ENCODE measurements at places on chromosomes 5 and 9.

DNA sequence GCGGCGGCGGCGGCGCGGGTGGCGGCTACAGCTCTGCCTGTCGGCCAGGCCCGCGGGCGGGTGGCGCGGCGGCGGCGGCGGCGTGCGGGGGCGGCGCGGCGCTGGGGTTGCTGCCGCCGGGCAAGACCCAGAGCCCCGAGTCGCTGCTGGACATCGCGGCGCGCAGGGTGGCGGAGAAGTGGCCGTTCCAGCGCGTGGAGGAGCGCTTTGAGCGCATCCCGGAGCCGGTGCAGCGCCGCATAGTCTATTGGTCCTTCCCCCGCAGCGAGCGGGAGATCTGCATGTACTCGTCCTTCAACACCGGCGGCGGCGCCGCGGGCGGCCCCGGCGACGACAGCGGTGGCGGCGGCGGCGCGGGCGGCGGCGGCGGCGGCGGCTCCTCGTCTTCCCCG is 296 bp downstream of the ZSWIM6 start:
- DNase-seq, result no peak

DNA sequence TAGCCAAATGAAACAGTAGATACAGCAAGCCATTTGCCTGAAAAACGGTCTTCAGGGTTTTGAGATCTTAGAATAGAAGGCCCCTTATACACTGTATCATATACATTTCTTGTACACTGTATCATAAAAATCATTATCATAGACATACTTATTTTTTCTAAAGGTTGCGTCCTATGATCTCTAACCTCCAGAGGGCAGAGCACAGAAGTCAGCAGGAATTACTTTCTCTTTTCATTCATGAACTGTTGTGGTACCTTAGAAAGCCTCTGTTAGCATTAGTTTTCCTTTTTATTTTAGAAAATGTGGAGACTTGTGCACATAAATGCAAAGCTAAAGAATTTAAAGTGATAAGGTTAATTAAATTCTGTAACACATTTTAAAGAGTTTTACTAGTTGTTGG is 115.4 kb downstream of the OXCT1 start:
- no peak for DNase-seq

DNA sequence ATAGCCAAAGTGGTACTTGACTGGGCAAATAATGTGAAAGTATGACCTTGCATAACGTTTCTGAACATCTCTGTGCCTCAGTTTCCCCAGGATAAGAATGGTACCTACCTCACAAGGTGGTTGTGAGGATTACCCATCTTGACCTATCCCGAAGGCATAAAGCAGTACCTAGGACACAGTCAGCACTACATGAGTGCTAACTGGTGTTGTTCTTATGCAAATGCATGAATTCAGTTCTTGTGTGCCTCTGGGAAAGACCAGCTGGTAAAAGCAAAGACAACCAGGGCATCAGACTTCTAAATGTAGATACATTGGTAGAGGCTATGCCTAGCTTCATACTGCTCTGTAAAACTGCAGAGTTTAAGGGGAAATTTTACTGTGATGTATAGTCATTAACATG is 21.8 kb upstream of the TMEM252 start:
- no peak for DNase-seq

DNA sequence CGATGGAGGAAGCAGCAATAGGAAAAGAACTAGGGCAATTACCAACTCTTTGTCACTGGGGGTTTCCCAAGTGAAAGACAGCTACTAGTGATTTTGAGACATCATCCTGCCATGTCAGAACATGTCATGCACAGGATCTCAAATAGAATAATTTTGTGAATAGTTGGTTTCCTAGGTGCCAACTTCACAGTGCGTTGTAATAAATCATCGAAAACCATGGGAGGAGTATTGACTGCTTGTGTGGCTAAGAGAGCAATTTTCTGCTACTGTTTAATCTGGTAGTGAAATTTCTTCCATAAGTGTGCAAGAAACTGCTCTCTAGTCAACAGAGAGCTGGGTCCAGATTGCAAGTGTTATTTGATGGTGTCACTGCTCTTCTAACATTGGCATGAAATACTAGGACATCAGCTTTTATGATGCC is 168.6 kb downstream of the NNT start:
- DNase-seq, result no peak

DNA sequence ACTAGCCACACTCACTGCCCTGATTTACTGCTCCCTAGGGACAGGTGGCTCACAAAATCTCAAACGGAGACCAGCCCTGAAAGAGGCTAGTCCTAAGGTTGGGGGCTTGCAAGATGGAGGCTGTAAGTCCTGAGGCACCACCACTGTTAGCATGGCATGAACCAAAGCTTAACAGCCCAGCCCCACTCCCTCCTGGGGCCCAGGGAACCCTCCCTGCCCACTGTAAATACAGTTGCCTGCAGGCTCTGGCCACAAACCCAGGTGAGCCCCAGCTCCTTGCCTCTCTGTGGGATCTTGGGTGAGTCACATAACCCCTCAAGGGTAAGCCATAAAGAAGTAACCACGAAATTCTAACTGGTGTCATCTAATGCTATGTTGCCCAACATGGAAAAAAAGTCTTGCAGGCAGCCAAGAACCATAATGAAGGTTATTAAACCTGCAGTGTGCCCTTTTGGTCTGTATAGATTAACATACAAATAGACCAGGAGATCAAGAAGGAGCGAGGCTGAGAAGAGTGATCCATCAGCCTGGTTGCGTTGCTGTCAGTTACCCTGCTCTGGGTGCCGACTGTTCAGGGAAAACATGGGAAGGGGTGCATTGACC is 1.7 kb upstream of the POMT1 start:
- peak; percentile 25 for DNase-seq

GRCh38 chr9:6565312-6565711 is 80.2 kb downstream of the GLDC start:
- DNase-seq, result no peak

DNA sequence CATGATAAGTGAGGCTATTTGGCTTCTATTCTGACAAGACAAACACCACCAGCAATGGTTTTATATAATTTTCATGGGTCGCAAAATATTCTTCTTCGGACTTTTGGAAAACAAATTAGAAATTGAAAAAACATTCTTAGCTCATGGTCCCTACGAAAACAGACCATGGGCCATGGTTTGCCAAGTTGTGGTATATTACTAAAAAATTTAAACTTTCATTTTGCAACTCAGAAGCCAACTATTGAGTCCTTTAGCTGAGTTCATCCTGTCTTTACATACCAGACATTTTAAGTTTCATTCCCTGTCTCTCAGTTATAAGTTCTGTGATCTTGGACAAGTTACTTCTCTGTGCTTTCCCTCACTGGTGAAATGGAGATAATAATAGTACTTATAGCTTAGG is 198.1 kb downstream of the CSNK1G3 start:
- no peak for DNase-seq

DNA sequence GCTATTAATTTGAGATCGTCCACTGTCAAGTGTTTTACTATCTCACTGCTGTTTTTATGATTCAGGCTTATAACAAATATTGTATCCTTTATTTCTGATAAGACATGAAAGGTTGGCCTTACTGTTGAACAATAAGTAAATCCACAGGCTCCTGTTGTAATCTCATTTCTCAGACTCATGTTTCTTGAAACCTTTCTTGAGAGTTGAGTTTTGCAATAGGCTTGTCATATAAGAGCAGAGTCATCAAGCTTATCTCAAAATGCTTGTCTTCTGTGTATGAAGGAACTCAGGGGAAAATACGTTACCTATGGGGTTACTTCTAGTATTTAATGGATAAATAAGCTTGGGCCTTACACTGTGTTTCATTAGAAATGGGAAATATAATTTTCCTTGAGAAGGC is 9.2 kb upstream of the TLX3 start:
- no peak for DNase-seq

DNA sequence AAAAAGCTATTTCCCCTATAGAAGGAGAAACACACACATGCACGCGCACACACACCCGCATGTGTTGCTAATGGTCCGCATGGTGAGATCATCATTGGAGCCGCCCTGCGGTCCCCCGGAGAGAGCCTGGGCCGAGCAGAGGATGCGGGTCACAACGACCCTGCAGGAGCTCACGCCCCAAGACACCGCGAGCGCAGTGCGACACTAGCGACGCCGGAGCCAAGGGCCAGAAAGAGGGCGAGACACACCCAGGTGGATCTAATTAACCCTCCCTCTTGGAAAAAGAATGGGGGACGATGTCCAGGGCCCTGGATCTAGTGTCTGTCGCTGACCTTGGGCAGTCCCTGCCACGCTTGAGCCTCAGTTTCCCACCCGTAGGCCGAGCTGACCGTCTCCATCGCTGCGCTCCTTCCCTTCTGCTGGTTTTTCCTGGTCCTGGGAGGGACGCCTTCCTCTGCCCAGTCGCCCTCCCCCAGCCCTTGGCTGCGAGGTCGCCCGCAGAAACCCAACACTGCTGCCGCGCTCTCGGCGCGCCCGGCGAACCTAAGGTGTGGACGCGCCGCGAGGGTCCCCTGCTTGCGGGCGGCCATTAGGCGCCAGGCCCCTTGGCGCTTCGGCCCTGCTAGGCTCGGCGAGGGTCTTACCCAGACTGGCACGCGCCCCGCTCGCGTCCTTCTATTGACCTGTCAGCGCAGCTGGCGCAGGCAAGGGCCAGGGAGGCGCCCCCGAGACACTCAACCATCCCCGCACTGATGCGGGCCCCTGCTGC is 47.5 kb upstream of the RNF20 start:
- no peak for DNase-seq

- DNase-seq, result no peak
These were observed 42.9 kb downstream of the ITGA1 start for GRCh38 chr5:52830650-52831049.

- DNase-seq, result no peak
These were observed 210.3 kb downstream of the CDK5RAP2 start for GRCh38 chr9:120369608-120370220.

- DNase-seq, result no peak
These were observed 295.4 kb upstream of the ZNF608 start for GRCh38 chr5:125041798-125042197.

- DNase-seq, result no peak
These were observed 24.3 kb downstream of the FBXO10 start for GRCh38 chr9:37551888-37552287.

DNA sequence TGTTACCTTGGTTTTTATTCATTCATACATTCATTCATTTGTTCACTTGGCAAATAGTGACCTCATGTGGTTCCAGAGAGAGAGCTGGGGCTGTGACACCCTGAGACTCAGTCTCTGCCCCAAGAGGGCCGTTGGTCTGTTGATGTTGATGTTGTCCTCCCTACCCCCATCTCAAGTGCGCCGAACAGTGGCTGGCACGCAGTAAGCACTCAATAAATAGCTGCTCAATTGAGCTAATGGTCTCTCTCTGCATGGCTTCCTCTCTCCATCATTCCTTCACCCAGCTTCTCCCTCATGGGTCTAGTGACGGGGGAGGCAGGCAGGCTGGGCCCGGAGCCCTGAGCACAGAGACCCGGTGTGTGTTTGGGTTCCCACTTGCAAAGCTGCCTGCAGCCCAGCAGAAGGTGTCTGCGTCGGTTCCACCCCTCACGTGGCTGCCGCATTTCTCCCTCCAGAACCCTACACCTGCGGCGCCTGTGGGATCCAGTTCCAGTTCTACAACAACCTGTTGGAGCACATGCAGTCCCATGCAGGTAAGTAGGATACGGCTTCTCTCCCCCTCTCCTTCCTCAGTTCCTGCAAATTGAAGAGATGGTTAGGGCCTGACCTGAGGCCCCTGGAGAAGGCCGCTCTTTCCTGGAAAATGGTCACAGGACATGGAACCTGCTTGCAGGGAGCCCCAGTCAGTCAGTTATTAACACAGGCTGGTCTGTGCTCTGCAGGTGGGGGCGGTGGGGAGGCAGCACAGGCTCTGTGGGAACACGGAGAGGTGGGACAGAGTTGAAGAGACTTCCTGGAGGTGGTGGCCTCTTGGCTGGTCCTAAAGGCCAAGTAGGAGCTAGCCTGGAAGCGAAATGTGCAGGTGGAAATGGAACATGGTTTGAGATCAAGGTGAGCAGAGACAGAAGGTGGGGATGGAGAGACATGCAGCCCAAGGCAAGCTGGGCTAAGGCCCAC is 42.0 kb downstream of the AMBP start:
- DNase-seq, result no peak

DNA sequence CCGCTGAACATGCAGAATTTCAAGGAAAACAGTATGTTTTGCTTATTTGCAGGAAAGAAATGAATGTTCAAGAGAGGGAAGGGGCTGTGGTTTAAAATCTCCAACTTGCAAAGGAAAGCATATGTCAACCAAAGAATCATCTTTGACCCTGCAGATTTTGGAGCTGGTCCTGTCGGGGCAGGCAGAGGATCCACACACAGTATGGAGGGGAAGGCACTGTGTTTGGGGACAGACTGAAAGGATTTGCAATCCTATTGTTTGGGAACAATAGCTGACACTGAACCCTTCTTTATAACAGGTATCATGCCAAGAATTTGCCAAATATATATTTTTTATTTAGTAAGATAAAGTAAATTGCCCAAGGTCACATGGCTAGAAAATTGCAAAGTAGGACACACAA is 121.4 kb upstream of the ZNF618 start:
- DNase-seq, result no peak

DNA sequence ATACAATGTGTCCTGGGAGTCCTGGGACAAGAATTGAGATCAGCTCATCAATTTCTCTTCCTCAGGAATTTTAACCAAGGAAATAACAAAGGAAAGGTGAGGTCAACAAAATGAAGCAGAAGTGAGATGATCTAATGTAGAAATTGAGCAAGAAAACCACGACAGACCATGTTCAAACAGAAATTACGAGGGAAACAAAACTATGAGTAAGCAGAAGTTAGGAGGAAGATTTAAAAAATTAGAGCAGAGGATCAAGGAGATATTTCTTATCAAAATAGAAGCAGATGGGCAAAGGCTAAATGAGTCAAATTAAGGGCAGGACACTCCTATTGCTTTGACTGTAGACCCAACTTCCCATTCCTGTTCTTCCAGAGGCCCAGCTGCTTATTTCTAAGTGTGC is 97.4 kb downstream of the HINT1 start:
- no peak for DNase-seq

- no peak for DNase-seq
These were observed 96.9 kb upstream of the KLF4 start for GRCh38 chr9:107586493-107586892.

- no peak for DNase-seq
These were observed 36.6 kb upstream of the SPTLC1 start for GRCh38 chr9:92151691-92152393.

DNA sequence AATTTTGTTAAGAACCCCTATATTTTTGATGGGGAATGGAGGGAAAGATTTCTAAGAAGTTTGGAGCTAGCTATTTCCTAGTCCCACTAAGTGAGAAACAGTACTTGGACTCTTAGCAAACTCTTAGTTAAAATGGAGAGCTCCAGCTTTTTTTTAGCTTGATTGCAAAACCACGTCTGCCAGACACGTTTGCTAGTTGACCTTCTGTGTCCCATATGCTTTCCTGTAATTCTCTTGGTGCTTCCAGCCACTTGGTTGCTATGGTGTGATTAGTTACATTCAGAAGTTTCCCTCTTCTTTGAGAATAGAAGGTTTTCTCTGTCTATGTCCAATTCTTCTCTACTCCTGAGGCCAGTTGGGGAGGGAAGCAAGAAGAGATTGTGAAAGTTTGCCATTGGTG is 417.0 kb upstream of the TLE4 start:
- DNase-seq, result no peak

- DNase-seq, result no peak
These were observed 6.6 kb upstream of the PRXL2C start for GRCh38 chr9:96661711-96662110.

GRCh38 chr9:109875495-109876129 is 95.6 kb downstream of the PALM2AKAP2 start:
- DNase-seq, result no peak

Measured in stimulated activated CD8-positive, alpha-beta memory T cell treated with anti-CD3 and anti-CD28 coated beads, Interleukin-15, amount 100 ng/mL, for 1 hour (primary cell).